CD8-positive, alpha-beta T cell (primary cell): ENCODE measurements at places on chromosomes 1 and 21.

DNA sequence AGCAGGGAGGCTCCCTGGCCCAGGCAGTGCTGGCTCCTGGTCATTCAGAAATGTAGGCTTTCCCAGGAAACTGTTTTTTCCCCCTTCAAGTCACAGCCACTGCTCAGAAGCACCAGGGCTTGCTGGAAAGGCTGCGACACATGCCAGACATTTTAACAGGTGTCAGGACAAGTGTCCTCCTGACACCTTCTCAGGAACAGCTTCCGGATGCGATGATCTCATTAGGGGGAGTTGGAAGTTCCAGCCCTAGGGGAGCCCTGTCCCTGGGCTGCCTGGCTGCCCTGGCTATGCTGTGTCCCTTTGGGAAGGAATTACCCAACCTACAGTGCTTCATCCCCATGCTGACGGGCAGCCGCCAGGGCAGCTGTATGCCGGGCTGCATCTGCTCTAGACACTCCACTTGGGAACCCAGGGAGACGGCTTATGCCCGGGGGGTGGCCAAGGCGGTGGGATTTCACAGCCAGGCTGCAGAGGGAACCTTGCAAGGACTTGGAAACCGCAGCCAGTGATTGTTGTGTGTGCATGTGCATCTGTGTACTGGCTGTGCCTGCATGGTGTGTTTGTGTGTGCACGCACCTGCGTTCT is 41.8 kb downstream of the AJAP1 start:
- no peak for DNase-seq

GRCh38 chr1:240843798-240844197 is 231.8 kb upstream of the GREM2 start:
- DNase-seq, result no peak

DNA sequence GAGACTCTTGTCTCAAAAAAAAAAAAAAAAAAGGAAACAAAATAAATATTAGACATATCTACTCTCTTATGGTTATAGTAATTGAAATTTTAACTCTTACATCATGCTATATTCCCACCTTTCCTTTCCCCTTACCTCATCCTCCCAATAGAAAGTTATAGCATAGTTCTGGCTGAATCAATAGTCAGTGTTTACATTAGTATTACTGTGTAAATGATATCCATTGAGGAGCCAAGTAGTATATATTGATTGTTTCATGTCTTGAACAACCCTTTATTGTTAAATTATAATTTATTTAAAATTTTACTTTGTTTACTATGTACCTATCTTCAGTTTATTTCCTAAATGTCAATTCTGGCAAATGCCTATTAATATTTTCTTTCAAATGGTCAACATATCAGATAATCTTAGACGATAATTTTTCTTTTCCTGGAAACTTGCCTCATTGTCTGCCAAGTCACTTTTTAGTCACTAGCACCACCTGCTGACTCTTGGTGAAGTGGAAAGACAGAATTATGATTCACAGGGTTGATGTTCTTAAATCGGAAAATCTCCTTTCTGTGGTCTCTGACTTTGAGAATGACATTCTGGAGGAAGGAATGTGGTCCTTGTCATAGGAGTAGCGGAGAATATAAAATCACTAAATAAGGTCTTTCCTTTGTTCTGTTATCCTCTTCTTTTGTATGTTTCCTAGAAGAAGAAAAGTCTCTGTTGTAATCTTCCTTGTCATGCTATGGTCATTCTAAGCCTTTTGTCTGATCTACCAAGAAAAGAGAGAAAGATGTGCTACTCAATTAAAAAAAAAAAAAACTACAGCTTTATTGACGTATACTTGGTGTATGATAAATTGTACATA is 8.6 kb downstream of the HJV start:
- DNase-seq, result peak; percentile 80

DNA sequence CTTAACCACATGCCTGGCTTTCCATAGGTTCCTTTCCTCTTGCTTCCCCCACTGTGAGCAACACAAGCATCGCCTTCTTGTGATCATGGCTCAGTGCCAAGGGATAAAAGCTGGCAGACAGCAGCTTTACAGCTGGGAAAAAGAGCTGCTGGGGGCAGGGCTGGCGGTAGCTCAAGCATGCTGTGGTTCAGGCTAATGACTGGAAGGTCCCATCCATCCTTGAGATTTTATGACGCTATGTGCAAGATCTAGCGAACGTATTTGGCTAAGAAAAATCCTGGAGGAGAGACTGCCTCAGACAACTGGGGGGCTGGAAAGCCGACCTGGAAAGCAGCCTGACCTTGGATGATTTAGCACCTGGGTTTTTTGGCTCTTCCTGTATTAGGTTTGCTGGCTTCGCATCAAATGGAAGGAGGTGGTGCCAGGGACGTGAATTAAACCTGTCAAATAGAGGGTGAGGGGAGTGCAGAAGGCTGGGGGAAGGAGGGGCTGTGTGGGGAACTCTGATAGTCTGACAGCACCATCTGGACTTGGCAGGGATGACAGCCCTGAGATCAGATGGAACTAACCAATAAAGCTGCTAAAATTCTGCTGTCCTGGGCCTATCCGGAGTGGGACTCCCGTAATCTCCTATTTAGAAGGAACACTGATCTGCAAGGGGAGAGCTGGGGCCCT is 34.8 kb downstream of the ZMYND12 start:
- no peak for DNase-seq
